ENCODE measurements at places on chromosomes 1 and 21.

- no peak for DNase-seq
These were observed 471.8 kb upstream of the PRMT6 start for GRCh38 chr1:106584676-106585075.

DNA sequence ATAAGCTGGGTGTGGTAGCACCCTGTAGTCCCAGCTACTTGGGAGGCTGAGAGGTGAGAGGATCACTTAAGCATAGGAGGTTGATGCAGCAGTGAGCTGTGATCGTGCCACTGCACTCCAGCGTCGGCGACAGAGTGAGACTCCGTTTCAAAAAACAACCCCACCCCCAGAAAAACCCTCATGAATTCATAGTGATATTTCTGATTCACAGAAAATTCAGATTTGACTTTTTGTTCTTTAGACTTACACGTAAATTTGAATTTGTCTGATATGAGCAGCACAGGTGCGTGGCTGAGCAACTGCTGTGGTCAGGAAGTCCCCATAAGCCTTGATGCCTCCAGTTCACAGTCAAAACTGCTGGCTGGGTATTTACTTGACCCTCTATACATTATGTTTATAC lies 10.0 kb upstream of the MORC3 start:
- DNase-seq: no peak

GRCh38 chr1:87052961-87053360 lies 138.5 kb downstream of the HS2ST1 start:
- DNase-seq: no peak

- no peak for DNase-seq
These were observed 25.0 kb downstream of the PDXK start for GRCh38 chr21:43743947-43744346.

GRCh38 chr1:5927506-5928370 lies 64.5 kb downstream of the NPHP4 start:
- no peak for DNase-seq

GRCh38 chr1:102071451-102071850 lies 74.7 kb upstream of the OLFM3 start:
- DNase-seq: no peak

- peak; percentile 80 for DNase-seq
These were observed at the start of gene NRIP1 for GRCh38 chr21:15064576-15065391. Gene NRIP1, minus strand, starts transcription at chr21:15065000. Its CDS starts 96,808 bp downstream, at chr21:14968192.

DNA sequence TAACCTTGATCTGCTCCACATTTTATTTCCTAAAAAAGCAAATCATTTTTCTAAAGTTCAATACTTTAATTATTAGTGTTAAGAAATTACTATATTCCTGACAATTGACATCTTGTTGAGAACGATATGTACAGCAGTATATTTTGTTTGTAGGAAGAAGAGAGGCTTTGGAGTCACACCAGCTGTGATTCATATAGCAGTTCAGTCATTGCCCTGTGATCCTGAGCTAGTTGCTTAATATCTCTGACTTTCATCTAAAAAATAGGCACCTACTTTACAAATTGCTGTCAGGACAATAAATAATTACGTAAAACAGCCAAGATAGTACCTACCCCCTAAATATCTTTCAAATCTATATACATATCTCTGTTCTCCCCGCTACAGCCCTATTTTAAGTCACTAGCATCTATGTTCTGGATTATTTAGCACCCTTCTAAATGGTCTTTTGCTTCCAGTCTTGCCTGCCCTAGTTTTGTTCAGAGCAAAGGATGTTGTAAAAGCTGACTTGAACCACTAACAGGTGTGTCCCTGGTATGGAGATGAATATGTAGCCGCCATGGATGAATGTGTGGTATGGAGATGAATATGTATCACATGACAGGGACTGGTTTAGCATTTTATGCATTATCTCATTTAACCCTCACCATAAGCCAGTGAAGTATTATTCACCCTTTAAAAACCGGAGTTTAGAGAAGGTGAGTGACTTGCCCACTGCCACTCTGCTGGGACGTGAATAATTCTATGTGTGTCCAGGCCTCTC lies 42.2 kb downstream of the RNF220 start:
- DNase-seq: no peak

GRCh38 chr1:231553320-231553719 lies 24.9 kb downstream of the TSNAX start:
- no peak for DNase-seq

GRCh38 chr1:236623371-236624166 lies 19.3 kb upstream of the HEATR1 start:
- DNase-seq: no peak

- no peak for DNase-seq
These were observed 49.8 kb upstream of the RCC1 start for GRCh38 chr1:28456078-28456477.

DNA sequence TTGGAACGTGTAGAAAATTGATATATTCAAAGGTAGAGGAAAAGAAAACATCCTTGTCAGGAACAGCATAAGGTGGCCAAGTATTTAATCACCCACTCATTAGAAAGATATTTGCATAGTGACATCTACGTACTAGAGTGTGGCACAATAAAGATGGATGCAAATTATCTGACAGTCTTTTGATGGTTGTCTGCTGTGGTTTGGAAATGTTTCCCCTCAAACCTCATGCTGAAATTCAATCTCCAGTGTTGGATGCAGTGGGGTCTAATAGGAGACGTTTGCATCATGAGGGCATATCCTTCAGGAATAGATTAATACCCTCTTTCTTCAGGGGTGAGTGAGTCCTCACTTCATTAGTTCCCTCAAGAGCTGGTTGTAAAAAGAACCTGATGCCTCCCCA lies 34.1 kb upstream of the RUNX1 start:
- DNase-seq: no peak

- DNase-seq: no peak
These were observed 106.8 kb upstream of the USP24 start for GRCh38 chr1:55321942-55322341.

DNA sequence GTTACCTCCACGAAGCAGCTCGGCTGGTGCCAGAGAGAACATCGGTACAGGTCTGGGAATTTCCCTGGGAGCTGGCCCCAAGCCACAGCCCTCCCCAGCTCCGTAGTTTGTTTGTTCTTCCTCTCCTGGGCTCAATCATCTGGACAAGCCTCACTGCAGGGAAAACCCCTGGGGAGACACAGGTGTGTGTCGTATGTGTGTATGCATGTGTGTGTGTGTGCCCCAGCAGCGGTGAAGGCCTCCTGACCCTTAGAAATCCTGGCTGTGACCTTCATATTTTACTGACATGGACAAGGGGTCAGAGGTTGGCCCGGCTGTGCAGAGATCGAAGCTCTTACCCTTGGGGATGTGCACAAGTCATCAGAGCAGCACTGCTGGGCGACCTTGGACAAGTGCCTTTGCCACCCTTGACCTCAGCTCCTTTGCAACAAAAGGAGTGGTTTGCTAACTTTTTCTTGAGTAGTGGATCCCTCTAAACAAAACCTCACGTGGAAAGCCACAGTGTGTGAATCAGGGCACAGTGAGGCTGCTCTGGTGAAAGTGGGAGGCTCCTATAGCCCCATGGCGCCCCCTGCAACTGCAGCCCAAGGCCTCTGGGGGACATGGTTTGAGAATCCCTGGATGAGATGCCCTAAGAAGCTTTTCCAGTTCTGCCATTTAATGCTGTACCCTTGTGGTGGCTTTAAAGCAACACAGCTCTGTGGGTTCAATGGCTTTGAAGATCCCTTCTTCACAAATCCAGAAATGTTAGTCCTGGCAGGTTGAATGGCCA lies 12.3 kb upstream of the IL22RA1 start:
- no peak for DNase-seq

- DNase-seq: no peak
These were observed 1.2 kb upstream of the LPGAT1 start for GRCh38 chr1:211831558-211832323.

DNA sequence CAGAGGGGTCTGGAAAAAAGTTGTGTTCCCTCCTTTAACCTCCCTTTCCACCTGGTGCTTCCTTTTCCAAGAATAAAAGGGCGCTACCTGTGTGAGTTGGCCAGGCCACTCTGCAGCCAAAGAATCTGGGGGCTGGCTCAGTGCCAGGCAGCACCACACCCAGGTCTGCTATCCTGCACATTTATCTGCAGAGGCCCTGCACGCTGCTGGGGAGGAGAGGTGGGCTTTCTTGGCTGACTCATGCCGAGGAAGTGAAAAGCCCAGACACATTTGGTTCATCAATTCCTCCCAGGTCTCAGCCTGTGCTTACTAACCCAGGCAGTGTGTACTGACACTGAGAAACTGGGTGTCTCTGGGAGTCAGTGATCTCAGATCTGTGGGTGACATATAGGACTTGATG lies 79.8 kb upstream of the F3 start:
- DNase-seq: no peak

DNA sequence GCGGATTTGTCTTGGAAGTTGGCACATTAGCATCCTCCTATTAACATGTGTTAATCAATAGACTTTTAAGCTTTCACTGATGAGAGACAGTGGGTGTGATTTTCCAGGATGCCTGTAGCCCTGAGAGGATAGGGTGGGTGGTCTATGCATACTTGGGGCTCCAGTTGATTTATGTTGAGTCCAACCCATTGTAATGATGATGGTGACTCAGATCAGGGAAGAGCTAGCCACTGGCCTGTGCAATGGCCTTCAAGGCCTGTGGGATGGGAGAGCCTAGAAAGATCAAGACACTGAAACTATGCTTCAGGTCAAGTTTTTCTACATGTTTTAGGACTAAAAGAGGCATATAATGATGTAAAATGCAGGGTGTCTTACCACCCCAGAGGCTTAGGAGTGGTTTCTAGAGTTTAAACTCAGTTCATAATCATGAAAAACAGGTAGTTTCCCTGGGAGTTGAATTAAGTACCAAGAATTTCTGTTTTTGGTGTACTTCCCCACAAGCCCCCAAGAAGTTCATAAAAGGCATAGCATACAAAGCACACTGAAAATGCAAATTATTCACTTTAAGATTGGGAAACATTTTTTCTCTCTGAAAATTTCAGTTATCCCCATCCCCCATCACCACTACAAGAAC lies 19.9 kb downstream of the BEND5 start:
- no peak for DNase-seq

DNA sequence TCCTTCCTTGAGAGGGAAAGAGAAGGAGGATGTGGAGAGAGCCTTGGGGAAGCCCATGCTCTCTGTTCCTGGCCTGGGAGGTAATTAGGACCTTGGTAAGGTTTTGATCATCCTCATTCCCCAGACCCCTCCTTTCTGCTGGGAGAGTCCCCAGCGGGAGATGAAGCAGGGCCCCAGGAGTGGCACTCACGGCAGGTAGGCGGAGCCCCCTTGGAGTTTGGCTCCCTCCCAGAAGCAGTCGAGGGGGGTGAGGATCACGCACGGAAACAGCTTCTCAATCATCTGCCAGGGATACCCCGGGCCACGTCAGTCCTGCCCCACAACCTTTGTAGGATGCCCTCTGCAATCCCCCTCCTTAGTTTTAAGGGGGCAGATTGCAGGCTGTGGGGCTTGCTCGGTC lies 11.5 kb downstream of the PTCH2 start:
- DNase-seq: no peak

DNA sequence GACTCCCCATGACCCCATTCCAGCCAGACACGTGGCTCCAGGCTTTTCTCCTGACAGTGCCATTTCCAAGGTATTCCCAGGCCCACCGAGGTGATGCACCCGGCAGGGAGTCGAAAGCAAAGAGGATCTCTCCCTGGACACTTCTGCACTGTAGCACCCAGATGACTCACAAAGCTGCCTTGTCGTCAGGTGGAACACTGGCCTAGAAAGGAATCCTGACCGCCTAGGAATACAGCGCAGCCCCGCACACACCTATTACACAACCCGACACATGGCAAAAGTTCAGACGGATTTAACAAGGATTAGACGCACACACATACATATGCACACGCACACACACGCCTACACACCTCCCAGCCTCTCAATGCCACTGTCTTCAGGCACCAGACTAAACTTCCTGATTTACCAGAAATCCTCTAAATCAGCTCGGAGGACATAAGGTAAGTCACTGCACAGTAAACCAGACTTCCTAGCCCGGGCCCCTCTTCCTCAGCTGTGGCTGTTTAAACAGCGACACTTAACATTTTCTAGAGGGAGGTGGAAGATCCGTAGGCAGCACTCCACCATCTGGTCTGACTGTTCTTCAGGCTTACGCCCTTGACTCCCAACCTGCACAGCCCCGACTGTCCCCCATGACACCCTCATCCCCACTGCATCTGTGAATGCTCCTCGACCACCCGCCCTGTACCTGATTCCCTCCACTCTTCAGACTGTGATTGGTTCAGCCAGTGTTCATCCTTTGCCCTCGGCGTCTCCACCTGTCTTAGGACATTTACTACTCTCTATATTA lies 12.7 kb downstream of the FAM89A start:
- no peak for DNase-seq

DNA sequence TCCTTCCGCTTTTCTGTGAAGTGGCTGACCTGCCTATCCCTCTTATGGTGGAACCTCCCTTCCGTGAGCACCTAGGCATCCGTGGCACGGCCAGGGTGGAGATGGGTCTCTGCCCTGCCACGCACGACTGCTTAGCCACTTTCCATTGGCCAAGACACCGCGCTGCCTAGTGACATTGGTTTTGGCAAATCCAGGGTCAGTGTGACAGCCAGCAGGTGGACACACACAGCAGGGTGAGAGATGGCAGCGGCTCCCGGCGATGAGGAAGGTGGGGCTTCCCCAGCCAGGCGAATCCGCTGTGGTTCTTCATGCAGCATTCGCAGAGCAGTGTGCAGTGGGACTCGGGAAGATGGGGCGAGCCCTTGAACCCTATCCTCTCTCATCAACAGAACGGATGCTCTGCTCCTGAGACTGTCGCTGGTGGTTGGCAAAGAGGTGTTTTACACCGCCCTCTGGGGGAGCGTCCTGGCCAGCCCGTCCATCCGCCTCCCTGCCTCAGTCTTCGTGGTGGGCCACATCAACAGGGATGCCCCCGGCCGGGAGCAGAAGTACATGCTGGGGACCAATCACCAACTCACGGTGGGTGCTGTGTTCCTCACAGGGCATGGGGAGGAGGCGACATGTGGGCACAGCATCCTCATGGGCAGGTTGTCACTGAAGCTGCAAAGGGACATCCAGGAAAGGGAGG lies 51.8 kb downstream of the DOP1B start:
- DNase-seq: no peak

DNA sequence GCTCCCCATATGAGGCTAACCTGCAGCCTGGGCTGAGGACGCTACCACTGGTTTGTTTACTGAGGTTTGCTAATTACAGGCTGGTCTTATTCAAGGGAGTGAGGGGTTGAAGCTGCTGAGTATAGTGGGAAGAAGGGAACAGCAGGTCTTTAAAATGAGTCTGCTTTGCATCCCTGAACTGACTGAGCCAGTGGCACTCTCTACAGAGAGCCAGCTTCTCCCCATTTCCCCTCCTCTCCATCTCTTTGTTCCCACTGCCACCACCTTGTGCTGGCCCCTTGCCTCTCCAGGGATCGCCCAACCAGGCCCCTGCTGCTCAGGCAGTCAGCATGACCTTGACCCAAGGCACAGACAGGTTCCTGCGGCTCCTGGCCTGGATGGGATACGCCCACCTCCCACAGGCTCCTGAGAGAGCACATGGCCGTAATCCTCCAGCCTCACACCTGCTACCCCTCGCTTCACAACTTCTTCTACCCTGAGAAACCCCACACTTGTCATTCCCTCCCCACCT lies 45.0 kb downstream of the IER5 start:
- DNase-seq: no peak

GRCh38 chr21:32958288-32959002 lies 67.3 kb upstream of the OLIG2 start:
- DNase-seq: no peak

Data from nucleus accumbens (tissue), 56 donors.